ENCODE measurements at places on chromosomes 3 and 15.

DNA sequence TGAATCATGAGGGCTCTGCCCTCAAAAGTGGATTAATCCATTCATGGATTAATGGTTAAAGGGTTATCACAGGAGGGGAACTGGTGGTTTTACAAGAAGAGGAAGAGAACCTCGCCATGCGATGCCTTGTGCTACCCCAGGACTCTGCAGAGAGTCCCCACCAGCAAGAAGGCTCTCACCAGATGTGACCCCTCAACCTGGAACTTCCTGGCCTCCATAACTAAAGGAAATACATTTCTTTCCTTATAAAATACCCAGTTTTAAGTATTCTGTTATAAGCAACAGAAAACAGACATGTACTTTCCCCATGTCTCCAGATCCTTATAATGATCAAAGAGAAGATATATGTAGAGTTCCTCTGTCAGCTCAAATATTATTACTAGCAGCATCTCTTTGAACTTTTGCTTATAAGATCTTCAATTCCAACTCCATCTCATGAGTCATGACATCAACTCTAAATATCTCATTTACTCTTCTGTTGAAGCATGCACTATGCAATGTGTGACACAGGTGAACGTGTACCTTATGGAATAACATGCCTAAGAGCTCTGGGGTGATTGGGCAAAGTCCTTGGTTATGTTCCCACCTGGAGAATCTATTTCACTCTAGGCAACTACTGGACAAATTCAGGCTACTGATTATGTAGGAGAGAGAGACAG, 37.5 kb upstream of the ZBTB38 start:
- DNase-seq, result no peak

- no peak for DNase-seq
These were observed 4.8 kb upstream of the TCF12 start for GRCh38 chr15:56913670-56914069.

GRCh38 chr15:64699751-64700388, 75.5 kb downstream of the RBPMS2 start:
- DNase-seq, result peak; percentile 74

DNA sequence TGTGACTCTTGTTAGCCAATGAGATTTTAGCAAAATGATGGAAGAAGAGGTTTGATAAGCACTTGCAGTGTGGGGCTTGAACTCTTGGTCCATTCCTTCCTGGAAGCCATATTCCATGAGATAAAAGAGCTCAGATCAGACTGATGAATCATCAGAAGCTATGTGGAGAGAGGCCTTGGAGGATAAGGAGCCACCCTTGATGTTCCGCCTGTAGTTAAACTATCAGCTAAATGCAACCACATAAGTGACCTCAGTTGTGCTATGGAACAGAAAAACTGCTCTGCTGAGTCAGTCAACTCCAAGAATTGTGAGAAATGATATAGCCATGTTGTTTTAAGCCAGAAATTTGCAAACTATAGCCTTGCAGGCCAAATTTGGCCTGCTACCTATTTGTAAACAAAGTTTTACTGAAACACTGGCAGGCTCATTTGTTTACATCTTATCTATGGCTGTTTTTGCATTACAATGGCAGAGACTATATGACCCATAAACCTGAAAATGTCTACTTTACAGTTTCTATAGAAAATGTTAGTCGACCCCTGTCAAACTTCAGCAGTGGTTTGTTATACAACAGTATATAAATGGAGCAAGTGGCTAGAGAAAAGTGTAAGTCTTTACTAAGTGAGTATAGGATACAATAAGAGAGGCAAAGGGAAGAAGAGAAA, 27.6 kb upstream of the GAP43 start:
- no peak for DNase-seq

- DNase-seq, result no peak
These were observed 115.0 kb downstream of the STAG1 start for GRCh38 chr3:136637176-136637575.

- DNase-seq, result no peak
These were observed 23.6 kb upstream of the FMN1 start for GRCh38 chr15:33218071-33218491.

DNA sequence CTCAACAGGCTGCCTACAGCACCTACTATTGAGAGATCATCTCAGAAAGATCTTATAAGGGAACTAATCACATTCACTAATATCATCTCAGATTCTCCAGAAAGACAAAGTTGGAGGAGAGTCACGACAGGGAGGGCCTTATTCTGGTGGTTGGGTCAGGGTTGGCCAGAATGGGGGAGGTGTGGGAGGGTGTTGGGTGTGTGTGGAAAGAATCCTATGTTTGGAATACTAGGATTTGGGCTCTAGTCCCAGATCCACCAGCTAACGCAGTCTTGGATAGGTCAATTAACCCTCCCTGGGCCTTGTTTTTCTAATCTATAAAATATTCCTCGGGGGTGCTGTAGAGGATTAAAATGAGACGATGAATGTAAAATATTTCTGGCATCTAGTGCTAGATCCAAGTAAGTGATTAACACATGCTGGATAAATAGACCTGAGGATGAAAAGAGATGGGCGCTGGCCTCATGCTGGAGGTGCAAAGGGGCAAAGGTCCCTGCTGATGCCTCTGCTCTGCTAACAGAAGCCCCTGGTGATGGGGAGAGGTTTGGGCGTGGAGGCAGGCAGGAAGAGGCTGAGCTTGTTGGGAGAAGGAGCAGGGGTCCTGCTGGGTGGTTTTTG, 67.6 kb upstream of the ETV5 start:
- no peak for DNase-seq

GRCh38 chr3:191353022-191353777, 22.9 kb upstream of the UTS2B start:
- DNase-seq, result peak; percentile 24

DNA sequence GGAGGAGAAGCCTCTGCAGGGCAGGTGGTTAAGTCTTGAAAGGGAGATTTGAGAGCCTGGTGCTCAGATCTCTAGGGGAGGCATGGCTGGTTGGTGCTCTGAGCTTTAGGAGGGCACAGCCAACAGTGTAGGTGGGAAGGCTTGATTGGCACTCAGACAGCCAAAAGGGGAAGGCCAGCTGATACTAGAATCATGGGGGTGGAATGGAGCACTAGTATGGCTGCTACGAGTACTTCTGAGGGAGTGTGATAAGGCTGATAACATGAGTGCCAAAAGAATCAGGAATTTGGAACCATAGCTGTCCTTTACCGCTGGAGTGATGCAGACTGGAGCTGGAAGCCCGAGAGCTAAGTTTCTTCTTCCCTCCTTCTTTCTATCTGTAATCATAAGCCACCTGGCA, 184.6 kb upstream of the TBC1D5 start:
- DNase-seq, result no peak

GRCh38 chr15:49473031-49473430, 50.0 kb downstream of the FGF7 start:
- no peak for DNase-seq

DNA sequence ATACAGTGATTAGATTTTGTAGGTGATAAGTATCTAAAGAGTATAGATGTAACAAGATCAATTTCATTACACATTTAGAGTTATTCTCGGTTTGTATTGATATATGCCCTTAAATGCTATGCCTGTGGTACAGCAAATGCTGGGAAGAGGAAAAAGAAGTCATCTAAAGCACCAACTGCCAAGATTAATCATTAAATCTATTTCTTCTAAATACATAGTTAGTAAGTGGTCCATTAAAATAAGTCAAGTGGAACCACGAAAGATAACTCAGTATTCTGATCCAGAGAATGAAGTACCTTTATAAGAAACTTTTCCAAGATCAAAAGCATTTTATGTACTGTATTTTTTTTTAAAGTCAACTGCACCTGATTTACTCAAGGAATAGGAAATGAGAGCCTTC, 142.1 kb upstream of the CGNL1 start:
- DNase-seq, result no peak

- DNase-seq, result no peak
These were observed 94.3 kb upstream of the C3orf80 start for GRCh38 chr3:160130950-160131349.

DNA sequence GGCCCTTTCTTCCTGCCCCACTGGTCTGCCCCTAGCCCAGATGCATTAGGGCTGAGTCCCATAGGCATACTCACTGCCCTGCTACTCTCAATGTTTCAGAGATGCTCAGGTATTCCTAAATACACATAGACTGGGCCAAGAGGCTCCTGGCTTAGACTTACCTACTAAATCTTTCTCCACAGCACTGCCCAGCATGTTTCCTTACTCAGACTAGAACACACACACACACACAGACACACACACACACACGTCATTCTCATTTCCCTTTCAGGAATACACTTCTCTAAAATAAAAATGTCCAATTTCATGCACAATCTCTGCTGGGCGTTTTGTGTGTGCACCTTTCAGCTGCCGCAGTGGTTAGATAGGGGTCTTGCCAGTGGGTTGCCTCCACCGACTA, 175.7 kb downstream of the FAM43A start:
- DNase-seq, result no peak

GRCh38 chr3:117263270-117263669, 553.7 kb downstream of the TUSC7 start:
- DNase-seq, result no peak

GRCh38 chr3:61966200-61966599, 404.8 kb downstream of the PTPRG start:
- DNase-seq, result no peak

- peak; percentile 74 for DNase-seq
These were observed 162.5 kb upstream of the CHRNA7 start for GRCh38 chr15:31867536-31868442.

DNA sequence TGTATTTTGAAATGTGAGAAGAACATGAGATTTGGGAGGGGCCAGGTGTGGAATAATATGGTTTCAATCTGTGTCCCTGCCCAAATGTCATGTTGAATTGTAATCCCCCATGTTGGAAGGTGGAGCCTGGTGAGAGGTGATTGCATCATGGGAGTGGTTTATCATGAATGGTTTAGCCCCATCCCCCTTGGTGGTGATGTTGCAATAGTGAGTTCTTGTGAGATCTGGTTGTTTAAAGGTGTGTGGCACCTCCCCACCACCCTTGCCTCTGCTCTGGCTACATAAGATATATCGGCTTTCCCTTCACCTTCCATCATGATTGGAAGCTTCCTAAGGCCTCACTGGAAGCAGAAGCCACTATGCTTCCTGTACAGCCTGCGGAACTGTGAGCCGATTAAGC, 23.9 kb upstream of the TMEM108 start:
- DNase-seq, result no peak

DNA sequence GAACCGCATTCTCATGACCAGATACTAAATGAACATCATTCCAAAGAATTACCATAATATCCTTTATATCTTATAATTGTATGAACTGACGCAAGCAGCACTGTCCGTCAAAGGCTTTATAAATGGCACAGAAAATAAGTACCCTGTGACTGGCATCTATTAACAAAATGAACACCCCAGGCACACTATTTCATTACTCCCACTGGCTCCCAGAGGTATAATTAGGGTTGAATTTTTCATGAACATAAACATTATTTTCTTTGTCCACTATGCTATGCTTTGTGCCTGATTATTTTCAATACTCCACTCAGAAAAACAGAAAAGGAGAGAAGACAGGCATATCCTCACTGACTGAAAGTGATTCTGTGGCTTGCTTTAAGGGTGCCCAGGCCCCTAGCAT, 71.1 kb downstream of the LYZL4 start:
- DNase-seq, result no peak

GRCh38 chr3:116039651-116039985, 405.7 kb downstream of the LSAMP start:
- no peak for DNase-seq

- DNase-seq, result no peak
These were observed 62.8 kb downstream of the FMN1 start for GRCh38 chr15:33131552-33132232.

- DNase-seq, result no peak
These were observed 25.6 kb downstream of the GYG1 start for GRCh38 chr3:149016669-149017541.

- no peak for DNase-seq
These were observed 73.7 kb upstream of the WDR72 start for GRCh38 chr15:53833134-53833624.

- DNase-seq, result no peak
These were observed 163.9 kb downstream of the SMAD6 start for GRCh38 chr15:66865622-66866611.

DNA sequence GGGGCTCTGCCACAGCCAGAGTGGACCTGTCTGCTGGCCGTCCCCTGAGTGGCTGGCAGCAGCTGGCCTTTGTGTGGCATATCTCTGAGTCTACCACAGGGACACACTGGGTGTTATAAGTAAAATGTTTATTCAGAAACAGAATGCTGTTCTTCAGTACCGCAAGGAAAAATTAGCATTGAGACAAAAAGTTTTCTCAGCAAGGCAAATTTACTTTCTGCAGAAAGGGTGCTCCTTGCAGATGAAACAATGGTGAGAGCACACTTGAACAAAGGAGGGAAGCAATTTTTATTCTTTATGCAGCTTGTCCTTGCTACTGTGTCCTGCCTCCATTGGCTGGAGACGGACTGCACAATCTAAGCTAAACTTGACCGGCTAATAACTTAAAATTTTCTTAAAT, 4.0 kb downstream of the TMEM89 start:
- DNase-seq, result no peak

DNA sequence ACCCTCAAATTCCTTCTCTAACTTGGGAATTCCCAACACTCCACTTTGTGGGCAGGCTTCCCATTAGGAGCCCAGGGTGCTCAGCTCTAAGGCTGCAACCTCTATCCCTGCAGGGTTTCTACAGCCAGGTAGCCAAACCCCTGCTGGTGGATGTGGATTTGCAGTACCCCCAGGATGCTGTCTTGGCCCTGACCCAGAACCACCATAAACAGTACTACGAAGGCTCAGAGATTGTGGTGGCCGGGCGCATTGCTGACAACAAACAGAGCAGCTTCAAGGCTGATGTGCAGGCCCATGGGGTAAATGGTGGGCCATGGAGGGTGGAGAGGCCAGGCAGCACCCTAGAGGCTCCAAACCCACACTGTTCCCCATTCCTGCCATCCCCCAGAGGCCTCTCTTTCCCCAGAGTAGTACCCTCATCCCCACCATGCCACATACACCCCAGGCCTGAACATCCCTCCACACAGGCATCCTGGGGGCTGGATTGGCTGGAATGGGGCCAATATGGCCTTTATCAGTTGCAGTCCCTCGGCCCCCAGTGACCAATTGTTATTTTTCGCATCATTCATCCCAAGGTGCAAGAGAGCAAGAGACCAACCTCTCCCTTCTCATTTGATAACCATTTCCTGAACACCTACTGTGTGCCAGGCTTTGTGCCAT, 7.7 kb downstream of the ITIH1 start:
- no peak for DNase-seq

DNA sequence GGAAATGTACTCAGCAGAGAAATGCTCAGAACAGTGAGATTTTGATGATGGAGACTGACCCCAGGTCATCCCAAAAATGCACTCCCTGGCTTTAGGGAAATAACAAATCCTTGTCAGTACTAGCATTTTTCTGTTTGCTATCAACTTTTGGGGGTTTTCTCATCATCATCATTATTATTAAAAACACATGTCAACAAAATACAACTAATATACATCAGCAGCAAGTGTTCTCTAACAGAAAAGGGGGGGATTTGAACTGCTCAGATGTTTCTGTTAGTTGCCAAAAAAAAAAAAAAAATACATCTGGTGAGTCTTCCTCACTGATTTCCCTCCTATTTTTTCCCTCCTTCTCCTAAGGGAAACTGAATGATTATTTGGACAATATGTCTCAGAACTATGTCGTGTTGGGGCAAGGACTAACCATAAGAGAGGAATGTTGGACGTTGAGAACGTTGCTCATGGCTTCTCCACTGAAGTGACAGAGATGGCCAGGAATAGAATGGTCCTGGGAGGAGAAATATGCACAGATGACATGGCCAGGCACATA, 230.0 kb upstream of the MCTP2 start:
- DNase-seq, result no peak

- no peak for DNase-seq
These were observed 62.2 kb downstream of the ATP10A start for GRCh38 chr15:25800761-25801515.

GRCh38 chr15:95761501-95762165, 568.9 kb upstream of the NR2F2 start:
- peak; percentile 62 for DNase-seq

- no peak for DNase-seq
These were observed 364.1 kb upstream of the KCNMB2 start for GRCh38 chr3:178172121-178172520.
